ENCODE measurements at places on chromosomes 5 and 9. TPM values are rescaled to one million over a fixed set of nuclear protein-coding genes. Genes with fewer than 3 reads are reported as not detected.

DNA sequence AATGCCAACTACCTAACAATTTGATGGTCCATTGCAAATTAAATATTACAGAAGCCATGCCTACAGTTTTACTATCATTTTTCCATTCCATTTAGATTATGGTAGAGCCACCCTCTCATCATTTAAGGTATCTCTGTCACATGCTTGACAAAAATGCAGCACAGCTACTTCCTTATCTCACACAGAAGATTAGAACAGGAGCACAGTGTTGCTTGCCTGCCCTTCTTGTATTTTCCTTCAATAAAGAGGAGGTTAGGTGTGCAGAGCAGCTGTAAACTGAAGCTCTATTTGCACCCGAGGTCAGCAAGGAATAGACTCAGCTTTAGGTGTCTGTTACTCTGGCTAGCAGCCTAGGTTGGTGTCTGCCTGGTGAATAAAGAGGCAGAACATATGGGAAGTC lies 51.5 kb upstream of the ATP10B start:
- no peak for DNase-seq

DNA sequence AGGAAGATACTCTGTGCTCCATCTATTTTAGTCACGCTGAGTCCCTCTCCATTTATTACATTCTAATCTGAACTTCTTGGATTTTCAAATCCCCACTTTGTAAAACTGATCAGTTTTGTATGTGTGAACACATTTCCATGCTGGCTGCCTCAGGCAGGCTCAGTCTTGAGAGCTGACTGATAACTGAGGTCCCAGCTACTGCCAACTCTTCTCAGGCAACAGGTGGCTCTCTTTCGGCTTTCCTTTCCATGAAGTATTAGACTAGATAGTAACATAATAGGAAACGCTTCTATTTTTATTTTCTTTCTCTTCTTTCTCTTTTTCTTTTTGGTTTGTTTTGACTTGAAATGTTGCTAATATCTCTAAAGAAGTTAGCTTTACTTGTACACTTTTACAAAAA lies 138.4 kb downstream of the TARS1 start:
- no peak for DNase-seq

The IGFBPL1 gene
- total RNA-seq, result 2.8 TPM

GRCh38 chr9:134592018-134592818 lies 49.4 kb upstream of the COL5A1 start:
- peak; percentile 66 for DNase-seq

GRCh38 chr5:106959387-106959786 lies 711.4 kb downstream of the EFNA5 start:
- DNase-seq, result no peak

- DNase-seq, result no peak
Observed at GRCh38 chr9:77838986-77839385, 190.9 kb upstream of the GNA14 start.

The PCDHB14 gene
- total RNA-seq, result 4.3 TPM

The PCDHB5 gene
- 0.63 TPM for total RNA-seq

The RPL35 gene
- 2,858 TPM for total RNA-seq

DNA sequence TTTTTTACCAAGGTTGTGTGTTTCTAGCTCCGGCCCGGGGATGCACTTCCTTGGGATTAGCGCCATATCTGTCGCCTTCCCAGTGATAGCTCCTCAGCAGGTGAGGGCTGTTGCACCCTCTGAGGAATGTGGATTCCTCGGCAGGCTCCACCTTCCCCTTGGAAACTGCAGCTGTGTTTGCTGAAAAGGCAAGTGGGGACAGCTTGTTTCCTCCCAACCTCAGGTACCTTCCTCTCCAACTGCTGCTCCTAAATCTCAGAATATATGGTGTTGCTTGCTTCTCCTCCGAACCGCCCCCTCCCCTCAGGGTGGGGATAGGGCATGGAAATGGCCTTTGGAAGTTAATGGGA lies 1.3 kb downstream of the SLC1A1 start:
- no peak for DNase-seq

DNA sequence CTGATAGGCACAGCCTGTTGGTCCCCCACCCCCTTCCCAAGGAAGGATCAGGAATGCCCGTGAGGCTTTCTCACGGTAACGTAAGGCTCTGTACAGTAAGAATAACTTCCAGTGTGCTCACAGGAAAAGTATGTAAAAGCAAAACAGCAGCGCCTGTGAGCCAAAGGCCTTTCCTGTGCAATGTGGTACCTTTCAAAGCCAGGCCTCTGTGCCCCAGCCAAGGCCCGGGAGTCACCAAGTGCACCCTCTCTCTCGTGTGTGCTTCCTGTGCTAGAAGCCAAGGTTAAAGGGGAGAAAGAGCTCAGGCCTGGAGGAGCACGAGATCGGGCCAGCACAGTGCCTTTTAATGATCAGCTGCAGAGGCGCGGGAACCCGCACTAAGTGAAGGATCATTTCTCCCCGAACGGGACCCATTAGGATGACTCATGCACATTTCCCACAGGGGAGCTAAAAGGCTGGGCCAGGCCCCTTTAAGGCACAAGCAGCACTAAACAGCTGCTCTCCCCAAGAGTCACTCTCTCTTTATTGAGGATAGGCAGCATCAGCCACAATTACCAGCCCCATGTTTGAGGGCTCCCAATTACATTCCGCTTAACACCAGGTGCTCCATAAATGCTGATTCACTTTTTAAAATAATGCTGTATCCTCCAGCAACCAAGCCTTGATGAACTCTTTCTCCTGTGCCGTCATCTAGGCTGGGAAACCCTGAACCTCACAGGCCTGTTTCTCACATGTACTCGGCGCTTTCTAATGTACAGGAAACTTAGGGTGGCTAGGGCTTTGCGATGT lies 42.8 kb downstream of the SHB start:
- peak; percentile 98 for DNase-seq

DNA sequence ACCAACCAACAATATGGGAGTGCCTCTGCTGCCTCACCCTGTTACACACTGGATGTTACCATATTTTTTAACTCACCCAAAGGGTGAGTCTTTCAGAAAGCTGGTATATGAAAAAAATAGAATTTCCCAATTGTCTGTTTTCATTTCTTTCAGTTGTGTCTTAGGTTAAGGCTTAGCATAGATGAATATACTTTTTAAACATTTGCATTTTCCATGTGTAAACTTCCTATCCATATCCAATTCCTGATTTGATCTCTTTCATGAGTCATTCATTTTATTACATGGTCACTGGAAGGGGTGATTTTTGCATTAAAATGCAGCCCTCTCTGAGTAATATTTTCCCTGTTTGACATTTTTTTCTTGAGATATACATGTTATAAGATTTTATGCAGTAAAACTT lies 406.5 kb downstream of the SEMA5A start:
- DNase-seq, result no peak

DNA sequence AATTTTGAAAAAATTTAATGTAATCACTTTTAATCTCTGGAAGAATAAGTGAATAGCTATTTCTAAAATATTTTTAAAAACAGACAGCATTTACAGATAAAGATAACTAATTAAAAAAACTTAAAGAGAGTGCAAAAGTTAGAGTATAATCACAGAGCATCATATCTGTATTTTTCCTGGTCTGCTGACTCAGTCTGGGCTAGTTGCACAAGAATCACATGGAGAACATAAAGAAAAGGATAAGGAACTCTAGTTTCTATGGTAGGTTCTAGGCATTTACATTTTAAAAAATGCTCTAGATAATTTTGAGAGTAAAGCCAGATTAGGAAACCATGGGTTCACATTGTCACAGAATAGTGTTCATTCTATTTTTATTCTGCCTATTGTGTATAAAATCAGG lies 347.4 kb downstream of the PSAT1 start:
- no peak for DNase-seq

DNA sequence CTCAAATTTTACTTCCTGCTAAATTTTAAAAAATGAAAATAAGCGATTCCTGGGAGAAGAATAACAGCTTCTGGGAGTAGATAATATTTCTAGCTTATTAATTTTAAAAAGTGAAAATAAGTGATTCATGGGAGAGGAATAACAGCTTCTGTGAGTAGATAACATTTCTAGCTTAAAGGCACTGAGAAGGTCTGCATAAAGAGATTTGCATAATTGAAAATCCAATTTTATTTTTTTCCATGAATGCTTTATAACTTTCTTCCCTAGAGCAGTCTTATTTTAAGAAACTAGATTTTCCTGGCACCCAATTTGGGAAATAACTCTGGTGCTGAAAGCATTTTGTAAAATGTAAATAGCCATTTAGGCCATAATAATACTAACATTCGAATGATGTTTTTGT lies 65.9 kb upstream of the ASTN2 start:
- DNase-seq, result no peak

Data from LHCN-M2 (cell line).